ENCODE measurements at places on chromosomes 6 and 20. TPM values are rescaled to one million over a fixed set of nuclear protein-coding genes. Genes with fewer than 3 reads are reported as not detected.

DNA sequence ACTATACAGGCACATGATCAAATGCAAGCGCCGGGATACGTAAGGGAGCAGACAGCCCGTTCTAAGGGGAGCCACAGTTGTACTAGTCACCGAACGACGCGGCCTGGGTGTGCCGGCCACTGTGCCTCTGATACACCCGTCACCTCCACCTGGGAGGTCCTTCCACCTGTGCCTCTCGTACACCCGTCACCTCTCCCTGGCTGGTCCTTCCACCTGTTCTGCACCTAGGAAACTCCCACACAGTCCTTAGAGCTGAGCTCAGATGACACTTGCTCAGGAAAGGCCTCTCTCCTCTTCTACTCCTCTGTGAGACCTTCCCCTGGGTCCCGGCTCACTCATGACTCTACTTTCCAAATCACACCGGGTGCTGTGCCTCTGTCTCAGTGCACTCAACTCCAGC lies 245.0 kb downstream of the TTLL2 start:
- DNase-seq = no peak

SHLD1 gene
- 11.8 TPM for total RNA-seq

- peak; percentile 80 for DNase-seq
Observed at GRCh38 chr6:28944412-28944865, 20.7 kb upstream of the TRIM27 start.

PRDM13 gene
- total RNA-seq = 1.9 TPM

ORC3 gene
- 19.1 TPM for total RNA-seq

GRCh38 chr6:149628875-149629510 lies 19.5 kb downstream of the KATNA1 start:
- DNase-seq = peak; percentile 16

EYS gene
- not detected for total RNA-seq

- DNase-seq = peak; percentile 30
Observed at GRCh38 chr6:100504786-100505737, 40.3 kb upstream of the SIM1 start.

DNA sequence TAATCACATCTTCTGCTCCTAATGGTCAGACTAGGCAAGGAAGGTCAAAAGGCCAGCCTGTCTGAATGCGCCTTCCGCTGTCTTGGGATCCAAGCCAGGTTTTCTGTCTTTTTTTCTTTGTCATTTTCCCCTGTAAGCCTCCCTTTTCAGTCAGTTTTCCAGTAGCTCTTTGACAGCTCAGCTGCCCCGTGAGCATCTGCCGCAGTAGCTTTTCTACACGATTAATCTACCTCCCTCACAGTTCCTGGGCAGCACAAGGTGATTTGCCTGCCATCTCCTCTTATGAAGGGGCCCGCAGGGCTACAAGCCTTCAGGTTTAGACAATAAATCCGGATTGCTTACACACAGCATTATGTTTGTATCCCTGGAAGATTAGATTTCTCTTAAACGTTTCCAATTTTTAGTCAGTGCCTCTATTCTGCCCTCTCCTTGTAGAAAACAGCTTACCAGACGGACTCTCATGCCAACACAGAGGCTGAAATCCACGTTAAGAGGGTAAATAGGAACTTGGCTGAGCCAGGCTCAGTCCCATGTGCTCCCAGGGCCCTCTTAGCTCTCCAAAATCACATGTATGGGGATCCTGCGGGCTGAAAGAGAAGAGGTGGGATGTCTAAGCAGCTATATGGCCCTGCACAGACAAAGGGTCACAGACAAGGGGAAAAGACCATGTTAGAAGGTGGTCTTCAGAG lies 77.2 kb downstream of the LY86 start:
- no peak for DNase-seq

DNA sequence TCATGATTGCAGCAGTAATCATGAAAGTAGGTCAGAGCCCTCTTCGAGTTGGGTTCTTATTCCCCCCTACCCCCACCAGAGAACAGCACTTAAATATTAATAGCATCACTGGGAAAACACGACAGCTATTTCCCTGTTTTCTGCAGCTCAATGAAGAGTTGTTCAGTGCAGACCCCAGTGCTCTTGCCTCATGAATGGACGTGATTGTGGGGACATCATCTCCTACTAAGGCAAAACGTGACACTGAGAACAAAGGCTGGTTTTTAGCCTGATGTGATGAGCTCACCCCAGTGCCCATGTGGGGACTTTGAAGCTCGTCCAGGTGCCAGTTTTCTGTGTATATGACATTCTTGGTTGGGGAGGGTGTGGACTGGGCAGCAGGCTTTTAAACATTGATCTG lies 105.9 kb downstream of the SLC35F1 start:
- DNase-seq = no peak

DNA sequence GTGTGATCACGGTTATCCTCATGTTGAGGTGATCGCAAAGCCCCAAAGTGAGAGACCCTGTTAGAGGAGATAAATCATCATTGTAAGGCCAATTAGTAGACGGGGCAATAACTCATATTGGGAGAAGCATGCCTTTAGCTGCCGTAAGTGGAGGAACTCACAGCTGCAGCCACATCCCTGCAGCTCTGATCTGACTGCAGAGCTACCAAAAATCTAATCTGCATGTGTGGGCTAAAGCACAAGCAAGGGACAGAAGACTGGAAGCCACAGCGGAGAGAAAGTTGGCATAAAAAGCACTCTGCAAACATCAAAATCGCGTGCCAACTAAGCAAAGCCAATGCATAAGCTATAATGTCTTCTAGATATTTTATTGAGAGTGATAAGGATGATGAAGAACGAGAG lies 79.8 kb downstream of the TBC1D7 start:
- no peak for DNase-seq

- no peak for DNase-seq
Observed at GRCh38 chr6:127402890-127403617, 56.1 kb downstream of the KIAA0408 start.

SLC2A10 gene
- 7.9 TPM for total RNA-seq

- no peak for DNase-seq
Observed at GRCh38 chr6:137903274-137903932, 36.3 kb downstream of the TNFAIP3 start.

DNA sequence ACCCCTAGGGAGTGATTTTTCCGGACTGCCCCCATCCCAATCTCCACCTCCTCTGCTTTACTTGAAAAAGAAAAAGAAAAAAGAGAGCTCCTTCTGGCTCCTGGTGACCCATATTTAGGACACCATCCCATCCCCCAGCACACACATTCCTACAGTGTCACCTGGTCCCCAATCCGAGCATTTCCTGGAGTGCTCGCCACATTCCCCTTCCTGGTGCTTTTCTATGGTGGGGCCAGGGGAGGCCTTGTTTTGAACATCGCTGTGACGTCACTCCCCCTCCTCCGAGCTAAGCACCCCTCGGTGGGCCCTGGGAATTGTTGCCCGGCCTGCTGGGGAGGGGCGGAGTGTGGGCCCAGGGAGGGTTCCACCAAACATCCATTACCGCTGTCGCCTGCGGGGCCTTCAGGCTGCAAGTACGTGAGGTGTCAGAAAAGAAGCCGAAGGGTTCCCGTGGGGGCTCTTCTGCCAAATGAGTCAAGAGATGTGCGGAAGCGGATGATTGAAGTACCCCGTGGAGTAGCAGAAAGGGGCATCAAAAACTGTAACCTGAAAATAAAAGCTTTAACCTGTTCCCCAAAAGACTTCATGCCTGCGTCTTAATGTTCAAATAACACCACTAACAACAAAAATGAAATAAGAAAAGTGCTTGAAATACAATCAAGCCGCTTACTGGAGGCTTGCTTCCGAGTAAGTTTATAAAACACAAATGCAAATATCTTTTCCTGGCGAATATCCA lies 2.8 kb upstream of the FOXC1 start:
- DNase-seq = no peak

HSPA12B gene
- not detected for total RNA-seq

DNA sequence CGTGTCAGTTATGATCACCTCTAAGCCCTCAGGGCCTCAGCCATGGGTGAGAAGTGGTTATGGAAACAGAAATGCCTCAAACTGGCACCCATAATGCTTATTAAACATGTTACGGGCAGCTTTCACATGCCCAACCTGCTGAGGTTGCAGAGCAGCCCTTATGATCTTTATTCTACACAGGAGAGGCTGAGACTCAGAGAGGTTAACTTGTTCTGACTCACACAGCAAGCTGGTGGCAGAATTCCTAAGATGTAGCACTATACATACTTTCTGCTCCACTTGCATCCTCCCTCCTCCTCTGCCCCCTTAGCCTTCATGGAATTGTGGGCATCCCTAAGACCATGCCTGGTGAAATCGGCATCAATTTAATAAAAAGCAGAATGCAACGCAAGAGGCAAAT lies 34.7 kb upstream of the IGF2R start:
- no peak for DNase-seq

DNA sequence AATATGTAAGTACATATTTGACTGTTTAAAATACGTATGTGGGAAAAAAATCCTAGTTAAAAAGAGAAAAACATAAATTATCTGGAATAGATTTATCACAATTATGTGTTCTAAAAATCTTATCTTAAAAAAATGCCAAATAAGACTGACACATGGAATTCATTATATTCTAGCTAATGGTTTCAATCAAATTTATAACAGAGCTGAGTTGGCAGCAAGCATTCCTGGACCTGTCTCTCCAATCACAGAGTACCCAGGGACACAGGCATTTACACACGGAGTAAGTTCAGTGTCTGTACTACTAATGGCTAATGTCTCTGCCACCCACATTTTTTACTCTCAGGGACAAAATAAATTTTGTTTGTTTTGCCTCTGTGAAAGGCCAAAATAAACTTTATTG lies 122.3 kb downstream of the RPS12 start:
- DNase-seq = no peak

METTL24 gene
- not detected for total RNA-seq

DNA sequence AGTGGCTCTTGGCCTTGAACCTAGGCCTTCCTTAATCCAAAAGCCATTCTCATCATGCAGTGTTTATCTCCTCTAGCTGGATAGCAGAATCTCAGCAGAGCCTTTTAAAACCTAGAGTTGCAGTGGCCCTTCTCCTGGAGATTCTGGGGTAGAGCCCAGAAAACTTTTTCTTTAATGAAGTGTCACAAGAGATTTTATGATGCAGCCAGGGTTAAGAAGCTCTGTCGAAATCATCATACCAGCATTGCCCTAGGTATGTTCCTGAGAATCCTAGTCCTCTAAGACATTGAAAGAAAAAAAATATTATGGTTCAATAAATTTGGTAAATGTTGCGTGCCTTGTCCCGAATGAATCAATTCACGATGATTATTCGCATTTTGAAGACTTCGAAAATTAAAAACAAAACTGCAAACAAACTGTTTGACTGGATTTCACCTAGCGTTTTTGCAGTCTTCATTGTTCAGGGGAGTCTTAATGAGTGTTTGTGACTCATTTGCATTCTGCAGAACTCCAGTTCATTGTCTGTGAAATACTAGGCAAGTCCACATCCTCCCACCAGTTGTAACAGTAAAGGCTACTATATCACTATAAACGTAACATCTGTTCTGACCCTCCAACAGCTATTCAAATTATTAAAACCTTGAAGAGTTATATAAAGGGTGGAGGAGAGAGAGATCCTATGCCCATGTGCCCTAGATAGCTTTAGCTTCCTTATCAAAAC lies 198.6 kb downstream of the UST start:
- no peak for DNase-seq

STMND1 gene
- not detected for total RNA-seq

GRCh38 chr6:93418408-93419303 lies 703 bp downstream of the EPHA7 start:
- peak; percentile 41 for DNase-seq

DNA sequence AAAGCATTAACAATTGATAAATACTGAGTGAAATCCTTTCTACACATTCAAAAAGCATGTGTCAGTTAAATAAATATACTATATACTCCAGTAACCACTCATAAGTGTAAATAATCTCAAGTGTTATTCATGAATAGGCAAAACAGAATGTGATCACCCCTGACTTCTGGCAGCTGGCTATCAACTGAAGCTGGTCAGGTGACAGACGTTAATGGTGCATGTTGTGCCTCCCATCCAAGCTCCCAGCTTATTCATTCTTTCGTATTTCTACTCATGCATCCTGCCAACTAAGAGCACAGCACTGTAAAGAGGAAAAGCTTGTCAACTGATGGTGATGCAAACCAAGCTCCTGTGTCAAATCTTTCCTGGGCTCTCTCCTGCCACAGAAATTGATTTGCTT lies 7.7 kb downstream of the PSMB1 start:
- DNase-seq = no peak

SCRT2 gene
- not detected for total RNA-seq

DNA sequence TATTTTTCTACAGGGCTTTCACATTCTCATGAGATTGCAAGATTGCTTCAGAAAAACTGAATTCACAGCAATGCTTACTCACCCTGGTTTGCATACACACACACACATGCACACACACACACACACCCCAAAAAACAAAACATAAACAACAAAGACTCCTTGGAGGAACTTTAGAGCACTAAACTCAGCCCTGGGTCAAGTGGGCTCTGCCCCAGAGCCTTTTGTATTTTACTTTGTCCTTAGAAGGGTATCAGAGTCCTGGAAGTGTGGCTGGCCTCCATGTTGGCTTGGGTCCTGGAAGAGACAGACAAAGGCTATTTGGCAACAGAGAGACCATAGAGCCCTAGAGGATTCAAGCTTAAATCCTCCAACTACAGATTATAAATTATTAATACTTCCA lies 8.0 kb upstream of the CST9 start:
- DNase-seq = no peak

DNA sequence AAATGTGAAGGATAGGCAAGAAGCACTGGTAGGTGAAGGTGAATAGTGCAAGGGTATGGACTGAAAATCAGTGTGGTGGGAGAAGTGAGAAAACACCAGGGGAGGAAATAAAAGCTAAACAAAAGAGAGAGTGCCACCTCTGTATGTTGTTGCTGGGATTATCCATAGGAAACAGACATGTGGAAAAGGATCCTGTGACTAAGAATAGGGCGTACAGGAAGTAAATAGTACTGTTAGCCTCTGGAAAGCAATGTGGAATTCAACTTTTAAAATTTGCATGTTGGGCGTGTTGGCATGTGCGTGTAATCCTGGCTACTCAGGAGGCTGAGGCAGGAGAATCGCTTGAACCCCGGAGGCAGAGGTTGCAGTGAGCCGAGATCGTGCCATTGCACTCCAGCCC lies 661.7 kb downstream of the KIF16B start:
- no peak for DNase-seq

MYB gene
- not detected for total RNA-seq

- DNase-seq = no peak
Observed at GRCh38 chr20:3174442-3175261, 1.3 kb upstream of the LZTS3 start.

- DNase-seq = peak; percentile 55
Observed at GRCh38 chr20:1827974-1828785, 67.0 kb upstream of the SIRPA start.

DNA sequence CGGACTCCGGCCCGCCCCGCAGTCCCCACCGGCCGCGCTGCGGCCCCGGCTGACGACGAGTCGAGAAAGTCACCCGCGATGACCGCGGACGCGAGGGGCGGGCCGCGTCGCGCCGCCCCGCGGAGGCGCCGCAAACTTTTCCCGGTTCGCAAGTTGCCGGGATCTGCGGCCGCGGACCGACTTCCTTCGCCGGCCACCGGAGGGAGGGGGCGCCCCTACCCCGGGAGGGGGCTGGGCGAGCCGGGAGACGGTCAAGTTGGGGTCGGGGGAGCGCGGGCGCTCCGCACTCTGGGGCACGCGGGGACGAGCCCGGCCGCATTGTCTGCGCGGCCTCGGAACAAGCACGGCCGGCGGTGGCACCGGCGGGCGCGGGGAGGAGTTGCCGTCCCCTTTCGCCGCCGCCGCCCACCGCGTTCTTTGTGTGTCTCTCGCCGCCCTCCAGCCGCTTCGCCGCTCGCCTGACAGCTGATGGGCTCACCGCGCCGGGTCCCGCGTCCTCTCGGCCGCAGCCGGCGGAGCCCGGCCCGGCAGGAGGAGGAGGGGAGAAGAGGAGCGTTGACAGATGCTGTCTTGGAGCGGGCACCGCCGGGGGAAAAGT lies 131.6 kb downstream of the OGFRL1 start:
- no peak for DNase-seq

- DNase-seq = no peak
Observed at GRCh38 chr20:3651204-3651962, 11.8 kb downstream of the GFRA4 start.

ZKSCAN4 gene
- total RNA-seq = 16.9 TPM

Measured in Caki2 (cell line).